ENCODE measurements at places on chromosomes 13 and 19. TPM values are rescaled to one million over a fixed set of nuclear protein-coding genes. Genes with fewer than 3 reads are reported as not detected.
A peak's percentile ranks its signal among the peaks of the same experiment; 100 is the strongest.

DNA sequence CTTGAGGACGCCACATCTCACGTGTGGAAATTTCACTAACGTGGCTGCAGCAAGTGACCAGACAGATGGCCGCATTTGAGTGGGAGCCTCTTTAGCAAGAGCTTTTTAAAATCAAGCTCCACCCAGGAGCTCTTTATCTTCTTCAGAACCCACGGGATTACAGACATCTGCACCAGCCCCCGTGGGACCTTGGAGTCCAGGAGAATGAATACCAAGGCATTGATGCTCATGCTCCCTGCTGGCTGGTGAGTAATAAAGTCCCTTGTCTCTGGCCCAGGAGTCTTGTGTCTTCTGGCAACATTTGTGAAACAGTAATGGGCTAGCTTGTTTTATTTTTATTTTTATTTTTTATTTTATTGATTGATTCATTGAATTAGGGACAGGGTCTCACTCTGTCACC, 64.4 kb downstream of the TRPM4 start:
- no peak for DNase-seq

GRCh38 chr19:39237200-39238184, 7.3 kb downstream of the IFNL3 start:
- peak; percentile 14 for DNase-seq

DNA sequence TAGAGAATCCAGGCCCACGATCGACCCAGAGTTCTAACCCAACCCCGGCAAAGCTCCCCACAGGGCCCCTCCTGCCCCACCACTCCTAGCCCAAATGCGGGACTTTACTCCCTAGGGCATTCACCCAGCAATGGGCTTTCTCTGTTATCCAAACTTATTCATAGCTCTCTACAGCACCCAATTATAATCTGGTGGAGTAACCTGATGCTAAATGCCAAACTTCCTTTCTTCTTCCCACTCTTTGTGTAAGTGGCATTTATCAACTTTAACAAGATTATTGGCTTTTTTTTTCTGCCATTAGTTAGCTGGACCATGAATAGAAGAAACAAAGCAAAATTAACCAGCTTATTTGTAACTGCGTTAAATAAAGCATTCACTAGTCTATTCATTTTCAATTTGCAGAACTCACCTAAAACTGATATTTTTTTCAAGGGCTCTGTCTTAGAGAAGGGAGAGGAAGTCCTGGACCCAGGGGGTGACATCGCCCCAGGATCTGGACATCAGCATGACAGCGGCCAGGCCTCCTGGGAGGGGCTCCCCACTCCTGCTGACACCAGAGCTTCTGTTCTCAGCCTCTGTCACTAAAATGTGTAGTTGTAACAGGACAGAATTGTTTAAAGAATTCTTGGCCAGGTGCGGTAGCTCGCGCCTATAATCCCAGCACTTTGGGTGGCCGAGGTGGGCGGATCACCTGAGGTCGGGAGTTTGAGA, 1.5 kb downstream of the FAM124A start:
- no peak for DNase-seq

GRCh38 chr13:106153876-106154275, 381.6 kb downstream of the EFNB2 start:
- no peak for DNase-seq

DNA sequence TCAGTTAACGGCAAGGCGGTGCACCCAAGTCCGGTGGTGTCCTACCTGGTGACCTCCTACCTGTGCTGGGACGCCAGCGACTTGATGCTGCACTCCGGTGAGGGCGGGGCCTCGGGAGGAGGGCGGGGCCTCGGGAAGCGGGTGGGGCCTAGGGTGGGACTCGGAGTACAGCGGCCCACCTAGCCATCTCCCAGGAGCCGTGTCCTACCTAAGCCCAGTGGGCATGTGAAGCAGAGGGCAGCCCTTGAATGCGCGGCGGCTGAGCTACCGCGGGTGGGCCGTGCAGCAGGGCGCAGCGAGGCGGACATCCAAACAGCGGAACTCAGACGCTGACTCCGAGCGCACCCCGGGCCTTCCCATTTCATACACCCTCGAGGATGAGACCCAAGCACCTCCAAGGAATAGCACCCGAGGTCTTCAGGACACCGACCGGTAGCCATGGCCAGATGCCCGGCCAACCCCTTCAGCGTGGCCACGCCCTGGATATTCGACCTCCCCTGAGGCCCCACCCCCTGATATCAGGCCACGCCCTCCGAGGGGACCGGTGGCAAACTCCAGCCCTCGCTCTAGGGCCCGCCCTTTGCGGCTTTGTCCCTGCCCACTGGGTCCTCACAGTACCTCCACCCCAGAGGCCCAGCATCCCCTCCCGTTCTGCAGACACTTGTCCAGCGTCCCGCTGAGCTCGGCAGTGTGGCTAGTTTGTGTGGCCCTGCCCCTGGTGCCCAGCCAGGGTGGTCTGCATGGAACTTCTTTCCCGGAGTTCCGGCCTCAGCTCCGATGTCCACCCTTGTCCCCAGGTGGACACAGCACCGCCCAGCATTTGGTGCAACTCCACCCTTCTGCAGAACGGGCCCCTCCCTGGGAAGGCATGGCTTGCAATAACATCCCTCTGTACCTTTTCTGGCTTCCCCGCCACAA, 5.4 kb downstream of the KLK1 start:
- peak; percentile 23 for DNase-seq

- no peak for DNase-seq
Measured at GRCh38 chr19:2371656-2372055, 11.6 kb downstream of the TMPRSS9 start.

DNA sequence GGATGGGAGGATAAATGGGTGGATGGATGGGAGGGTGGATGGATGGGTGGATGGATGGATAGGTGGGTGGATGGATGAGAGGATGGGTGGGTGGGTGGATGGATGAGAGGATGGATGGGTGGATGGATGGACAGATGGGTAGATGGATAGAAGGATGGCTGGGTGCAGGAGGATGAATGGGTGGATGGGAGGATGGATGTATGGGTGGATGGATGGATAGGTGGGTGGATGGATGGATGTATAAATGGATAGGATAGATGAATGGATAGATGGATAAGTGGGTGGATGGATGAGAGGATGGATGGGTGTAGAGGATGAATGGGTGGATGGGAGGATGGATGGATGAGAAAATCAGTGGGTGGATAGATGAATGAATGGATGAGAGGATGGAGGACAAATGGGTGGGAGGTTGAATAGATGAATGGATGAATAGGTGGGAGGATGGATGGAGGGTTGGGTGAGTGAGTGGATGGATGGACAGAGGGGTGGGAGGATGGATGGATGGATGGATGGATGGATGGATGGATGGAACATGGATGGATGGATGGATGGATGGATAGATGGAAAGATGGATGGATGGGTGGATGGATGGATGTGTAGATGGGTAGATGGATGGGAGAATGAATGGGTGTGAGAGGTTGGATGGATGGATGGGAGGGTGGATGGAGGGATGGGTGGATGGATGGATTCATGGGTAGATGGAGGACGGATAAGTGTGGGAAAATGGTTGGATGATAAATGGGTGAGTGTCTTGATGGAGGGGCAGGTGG, 35.9 kb upstream of the ONECUT3 start:
- DNase-seq: no peak

DNA sequence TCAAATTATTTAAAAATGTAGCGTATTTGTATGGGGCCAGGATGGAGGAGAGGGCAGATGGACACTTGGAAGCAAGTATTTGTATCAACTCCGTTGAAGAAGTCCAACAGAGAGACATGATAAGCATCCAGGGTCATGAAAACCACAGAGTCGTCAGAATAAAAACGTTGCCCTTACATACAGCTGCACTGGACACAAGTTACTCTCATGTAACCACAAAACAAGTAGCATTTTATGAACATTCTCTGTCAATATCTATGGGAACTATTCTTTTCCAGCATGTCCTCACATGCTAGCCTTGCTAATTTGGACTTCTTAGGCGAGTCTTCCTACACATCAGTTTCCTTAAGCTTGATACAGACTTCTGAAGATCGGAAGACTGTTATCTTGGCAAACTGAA, 35.0 kb downstream of the EFNB2 start:
- DNase-seq: no peak

URI1 gene
- total RNA-seq: 67.6 TPM

- no peak for DNase-seq
Measured at GRCh38 chr19:32357720-32358119, 12.3 kb downstream of the ZNF507 start.

HSD17B14 gene
- total RNA-seq: not detected

BAX gene
- total RNA-seq: 104 TPM

DNA sequence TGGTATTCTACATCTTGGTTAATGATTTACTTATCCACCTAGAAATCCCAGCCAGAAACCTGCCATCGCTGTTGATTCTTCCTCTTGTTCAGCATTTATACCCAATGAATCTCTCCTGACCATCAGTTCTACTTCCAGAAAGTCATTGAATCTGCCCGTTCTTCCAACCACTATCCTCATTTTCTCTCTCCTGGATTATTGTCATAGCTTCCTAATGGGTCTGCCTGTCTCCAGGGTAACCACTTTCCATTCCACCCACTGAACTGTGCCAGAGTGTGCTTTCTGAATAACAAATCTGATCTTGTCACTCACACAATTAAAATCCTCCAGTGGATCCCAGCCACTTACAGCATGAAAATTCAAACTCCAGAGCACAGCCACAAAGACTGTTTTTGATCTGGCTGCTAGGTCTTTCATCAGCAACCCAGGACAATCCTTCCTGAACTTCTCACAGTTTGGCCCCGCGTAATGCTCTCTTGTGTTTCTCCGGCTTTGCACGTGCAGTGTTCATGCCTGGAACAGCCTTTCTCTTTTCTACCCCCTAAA, 330.6 kb downstream of the SPRY2 start:
- DNase-seq: no peak

DNA sequence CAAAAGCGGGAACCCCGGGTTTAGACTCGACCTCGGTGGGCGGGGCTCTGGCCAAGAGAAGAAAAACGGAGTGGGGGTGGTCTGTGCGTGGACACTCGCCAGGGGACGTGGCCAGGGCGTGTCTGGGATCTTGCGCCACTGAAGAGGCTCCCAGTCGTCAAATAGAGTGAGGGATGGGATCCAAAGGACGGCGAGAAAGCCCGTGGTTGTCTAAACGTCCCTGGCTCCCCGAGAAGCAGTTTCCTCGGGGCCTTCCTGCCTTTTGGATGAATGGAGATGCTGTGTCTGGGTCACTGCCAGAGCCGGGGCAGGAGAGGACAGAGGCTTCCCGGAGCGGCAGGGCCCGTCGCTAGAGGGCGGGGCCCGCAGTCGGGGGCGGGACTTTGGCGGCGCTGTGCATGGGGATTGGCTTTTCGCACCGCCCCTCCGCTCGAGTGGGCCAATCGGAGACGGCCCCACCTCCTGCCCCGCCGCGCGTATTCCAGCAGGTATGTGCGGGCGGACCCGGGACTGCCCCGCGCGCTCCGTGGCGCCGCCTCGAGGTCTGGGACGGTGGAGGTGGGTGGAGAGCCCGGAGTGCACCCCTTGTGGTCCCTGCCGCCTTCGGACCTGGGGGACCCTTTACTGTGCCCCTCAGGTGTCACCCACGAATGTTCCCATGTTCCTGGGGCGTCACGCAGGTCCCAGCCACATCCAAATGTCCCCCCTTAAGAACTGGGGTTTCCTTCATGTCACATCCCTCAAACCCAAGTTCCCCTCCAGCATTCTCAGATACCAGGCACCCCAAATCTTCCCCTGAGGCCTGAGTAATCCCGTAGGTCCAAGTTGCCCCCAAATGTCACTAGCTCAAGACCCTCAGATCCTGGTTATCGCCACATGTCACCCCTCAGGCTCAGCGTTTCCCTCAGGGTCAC, 38.3 kb downstream of the ZSWIM4 start:
- DNase-seq: peak; percentile 90

DNA sequence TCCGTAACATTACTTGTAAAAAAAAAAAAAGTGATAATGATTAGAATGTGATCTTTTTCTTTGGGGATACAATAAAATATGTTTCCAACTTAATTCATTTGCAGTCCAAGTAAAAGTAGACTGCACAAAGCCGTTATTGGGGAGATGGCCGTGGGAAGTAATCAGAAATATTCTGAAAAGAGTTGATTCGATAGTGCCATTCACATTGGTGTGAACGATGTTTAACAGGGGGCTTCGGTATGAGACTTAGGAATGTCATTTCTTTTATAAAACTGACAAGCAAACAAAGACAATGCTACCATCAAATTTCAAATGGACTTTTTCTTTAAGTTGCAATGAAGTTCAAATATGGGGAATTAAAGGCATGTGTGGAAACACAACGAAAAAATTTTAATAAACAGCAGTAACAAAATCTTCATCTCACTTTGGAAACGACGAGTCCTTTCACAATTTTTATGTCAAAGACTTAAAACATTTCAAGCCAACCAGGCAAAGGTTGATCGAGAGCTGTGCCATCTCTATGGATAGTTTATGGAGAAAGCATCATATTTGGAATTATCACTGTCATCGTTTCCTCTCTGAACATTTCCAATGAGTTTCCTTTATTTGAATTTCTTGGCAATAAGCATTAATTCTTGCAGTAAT, 1.7 kb upstream of the ZIC5 start:
- no peak for DNase-seq

ZNF112 gene
- not detected for total RNA-seq

- no peak for DNase-seq
Measured at GRCh38 chr13:49388091-49388635, 55.7 kb downstream of the CAB39L start.

ADGRE2 gene
- 5.3 TPM for total RNA-seq

GRCh38 chr13:102617697-102618350, 21.0 kb downstream of the TPP2 start:
- DNase-seq: no peak

C19orf85 gene
- total RNA-seq: not detected

All from T-helper 17 cell (primary cell).